ENCODE measurements at places on chromosomes 5 and 9.
A peak's percentile ranks its signal among the peaks of the same experiment; 100 is the strongest.

DNA sequence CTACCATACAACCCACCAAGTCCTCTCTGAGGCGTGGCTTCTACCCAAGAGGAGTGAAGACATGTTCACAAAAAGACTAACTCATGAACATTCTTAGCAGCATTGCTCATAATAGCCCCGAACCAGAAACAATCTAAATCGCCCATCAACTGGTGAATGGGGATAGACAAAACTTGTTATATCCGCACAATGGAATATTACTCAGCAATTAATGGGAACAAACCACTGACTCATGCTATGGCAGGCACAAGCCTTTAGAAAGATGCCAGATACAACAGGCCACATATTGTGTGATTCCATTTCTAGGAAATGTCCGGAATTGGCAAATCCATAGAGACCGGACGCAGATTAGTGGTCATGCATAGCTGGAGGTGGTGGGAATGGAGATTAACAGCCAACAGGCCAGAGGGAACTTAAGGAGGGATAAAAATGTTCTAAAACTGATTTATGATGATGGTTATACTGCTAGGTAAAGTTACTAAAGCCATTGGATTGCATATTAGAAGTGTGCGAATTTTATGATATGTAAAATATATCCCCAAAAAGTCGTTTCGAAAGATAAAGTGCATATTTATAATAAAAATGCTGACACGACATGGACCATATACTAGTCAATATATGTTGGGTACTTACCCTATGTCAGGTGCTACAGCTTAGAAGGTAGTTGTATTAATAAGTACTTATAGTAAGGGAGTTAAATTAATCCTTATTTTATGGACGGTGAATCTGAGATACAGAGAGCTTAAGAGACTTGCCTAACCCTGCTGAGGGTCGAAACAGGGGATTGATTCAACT lies 55.4 kb downstream of the LHX2 start:
- DNase-seq: no peak

GRCh38 chr9:100084128-100084453 lies 14.7 kb downstream of the ERP44 start:
- no peak for DNase-seq

- peak; percentile 68 for DNase-seq
Observed at GRCh38 chr5:76384189-76384588, 18.9 kb upstream of the IQGAP2 start.

DNA sequence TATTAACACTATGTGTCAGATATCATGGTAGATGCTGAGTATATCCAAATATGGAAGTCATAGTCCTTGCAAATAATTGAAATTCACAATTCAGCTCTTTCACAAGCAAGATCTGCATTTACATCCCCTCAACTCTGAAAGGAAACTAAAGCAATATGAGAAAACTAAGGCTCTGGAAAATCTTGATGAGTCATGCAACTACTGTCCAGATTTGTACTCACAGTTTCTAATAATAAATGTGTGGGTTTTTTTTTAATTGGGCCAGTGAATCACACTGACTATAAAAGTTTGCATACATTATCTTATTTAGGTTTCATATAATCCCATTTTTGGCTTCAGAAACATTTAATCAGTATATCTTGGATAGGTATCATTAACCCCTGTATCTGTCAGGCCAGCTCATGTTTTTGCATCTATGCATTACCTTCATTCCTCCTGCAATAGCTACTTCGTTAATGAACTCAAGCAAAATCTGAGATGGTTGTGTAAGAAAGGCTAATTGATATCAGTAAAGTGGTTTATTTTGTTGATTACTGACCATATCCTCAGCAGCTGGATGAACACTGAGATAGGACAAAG lies 58.7 kb upstream of the PRR16 start:
- no peak for DNase-seq

DNA sequence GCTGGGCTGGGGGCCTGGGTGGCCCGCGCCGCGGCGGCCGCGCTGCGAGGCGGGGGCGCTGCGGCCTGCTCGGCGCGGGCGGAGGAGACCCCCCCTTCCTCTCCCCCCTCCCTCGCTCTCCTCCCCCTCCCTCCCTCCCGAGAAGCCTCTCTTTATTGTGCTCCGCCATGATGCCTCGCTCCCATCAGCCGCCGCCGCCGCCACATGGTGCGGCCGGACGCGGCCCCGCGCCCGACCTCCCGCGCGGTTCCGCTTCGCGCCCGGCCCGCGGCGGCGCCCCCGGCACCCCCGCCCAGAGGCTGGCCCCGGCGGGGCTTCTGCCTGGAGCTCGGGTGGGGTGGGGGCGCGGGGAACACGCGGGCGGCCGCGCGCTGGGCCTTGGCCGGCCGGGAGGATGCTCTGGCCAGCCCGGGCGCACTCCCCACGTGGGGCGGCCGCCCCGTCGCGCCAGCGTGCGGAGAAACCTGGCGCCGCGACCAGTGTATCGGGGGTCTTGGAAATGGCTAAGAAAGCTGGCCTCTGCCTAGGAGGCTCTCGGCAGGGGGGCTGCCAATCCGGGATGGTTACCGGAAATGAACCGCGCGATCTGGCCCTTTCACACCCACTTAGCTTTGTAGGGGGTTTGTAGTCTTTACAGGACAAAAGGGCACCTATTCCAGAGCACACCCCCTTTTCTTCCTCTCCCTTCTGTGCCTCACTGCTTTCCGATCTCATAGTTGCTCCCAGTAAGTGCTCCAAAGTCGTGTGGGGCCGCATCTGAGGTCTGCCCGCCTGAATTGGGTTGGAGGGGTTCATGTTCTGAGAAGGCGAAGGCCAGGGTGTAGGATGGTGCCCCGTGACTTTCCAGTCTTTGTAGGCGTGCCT lies 1.0 kb downstream of the SET start:
- no peak for DNase-seq

DNA sequence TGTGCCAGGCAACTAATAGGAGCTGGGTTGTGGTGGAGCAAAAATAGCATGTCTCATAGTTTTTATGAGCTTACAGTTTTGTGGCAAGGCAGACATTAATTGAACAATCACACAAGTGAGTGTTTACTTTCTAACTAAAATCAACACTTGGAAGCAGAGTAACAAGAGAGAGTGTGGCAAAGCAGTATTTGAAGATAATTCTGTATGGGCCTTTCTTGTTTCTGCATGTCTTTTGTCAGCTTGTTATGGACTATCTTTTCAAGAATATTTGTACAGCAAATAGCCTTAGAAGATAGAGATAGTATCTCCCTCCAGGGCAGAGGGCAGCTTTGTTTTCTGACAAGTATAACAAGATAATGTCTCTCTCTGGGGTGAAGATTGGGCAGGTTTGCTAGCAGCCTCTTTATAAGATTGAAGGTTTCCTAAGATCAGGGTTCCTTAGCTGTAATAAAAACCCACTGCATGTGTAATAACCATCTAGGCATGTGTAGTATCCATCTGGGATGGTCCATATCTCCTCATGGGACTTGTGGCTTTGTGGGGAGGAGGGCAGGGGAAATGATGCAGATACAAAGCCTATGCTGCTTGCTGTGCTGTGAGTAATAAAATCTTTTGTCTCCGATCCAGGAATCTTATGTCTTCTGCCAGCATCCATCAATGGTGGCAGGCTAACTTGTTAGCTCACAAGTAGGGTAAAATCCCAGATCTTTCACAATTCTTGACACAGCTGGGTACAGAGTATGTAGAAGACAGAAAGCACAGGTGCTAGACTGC lies 479.9 kb downstream of the KDM4C start:
- peak; percentile 61 for DNase-seq

- no peak for DNase-seq
Observed at GRCh38 chr9:36632892-36633291, 60.2 kb downstream of the MELK start.

- no peak for DNase-seq
Observed at GRCh38 chr5:122701640-122702523, 73.0 kb upstream of the SNX2 start.

GRCh38 chr9:136697146-136697820 lies 10.0 kb upstream of the AGPAT2 start:
- DNase-seq: no peak
